ENCODE measurements at places on chromosomes 4 and X.

DNA sequence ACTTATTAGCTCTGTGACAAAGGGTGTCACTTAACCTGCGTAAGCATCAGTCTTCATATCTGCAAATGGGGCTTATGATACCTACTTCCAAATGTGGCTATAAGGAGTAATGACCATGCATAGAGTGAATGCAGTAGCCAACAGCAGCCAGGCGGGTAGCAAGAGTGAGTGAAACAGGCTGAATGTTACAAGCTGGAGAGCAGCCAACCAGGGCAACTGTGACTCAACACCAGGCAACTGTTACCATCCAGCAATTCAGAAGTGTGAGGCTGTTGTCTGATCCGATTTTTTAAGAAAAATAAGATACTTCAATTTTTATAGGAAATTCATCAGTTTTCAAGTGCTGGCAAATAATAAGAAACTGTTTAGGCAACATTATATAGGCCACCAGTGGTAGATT is 270.2 kb upstream of the TAPT1 start:
- no peak for DNase-seq

- DNase-seq: no peak
Observed at GRCh38 chr4:125975861-125976397, 661.2 kb downstream of the FAT4 start.

DNA sequence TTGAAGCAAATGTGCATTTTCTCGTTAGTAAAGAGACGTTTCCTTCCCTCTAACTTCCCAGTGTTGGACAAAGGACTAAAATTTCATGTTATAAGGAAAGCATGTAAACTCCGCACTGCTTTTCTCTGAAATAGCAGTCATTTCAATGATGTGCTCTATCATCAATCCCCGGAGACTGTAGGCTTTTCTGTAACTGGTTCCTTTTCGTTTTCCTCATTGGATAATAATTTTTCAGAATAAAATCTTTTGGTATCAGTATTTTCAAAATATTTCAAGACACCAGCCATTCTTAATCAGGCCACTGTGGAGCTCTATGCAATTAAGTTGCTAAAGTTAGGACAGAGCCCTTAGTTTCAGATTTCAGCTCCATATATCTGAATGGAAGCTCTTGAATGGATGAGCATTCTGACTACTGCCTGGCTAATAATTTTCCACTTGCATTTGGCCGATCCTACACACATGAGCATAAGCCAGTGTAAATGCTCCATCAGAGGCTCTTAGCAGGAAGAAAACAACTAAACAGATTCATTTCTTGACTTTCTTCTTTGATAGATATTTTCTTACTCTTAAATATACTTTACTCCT is 157.7 kb downstream of the CHIC2 start:
- DNase-seq: no peak

DNA sequence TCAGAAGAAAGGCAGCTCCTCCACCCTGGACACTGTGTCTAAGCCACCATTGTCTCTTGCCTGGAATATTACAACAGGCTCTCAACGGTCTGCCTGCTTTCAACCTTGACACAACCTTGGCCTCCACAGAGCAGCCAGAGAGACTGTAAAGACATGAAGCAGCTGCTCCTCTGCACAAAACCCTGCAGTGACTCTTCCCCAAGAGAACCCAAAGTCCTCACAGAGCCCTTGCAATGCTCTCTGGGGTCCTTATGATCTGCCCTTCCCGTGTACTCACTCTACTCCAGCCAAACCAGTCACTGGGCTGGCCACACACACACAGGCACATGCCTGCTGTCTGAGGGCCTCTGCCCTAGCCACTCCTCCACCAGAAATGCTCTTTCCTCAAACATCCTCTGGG is 75.9 kb upstream of the CPEB2 start:
- DNase-seq: no peak

DNA sequence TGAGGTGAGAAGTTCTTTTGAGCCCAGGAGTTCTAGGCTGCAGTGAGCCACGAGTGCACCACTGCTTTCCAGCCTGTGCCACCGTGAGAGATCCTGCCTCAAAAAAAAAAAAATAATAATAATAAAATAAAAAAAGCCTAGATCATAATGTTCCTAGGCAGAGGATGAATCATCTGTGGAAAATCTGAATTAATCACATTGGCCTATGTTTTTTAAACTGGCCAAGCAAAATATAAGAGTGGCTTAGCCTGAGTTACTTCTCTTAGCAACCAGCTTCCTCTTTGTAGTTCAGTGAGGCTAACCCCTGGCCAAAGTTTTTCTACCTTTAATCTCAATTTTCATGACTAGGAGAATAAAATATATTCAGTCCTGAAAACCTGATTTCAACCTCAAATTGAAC is 614.6 kb downstream of the PPP4R3C start:
- no peak for DNase-seq

DNA sequence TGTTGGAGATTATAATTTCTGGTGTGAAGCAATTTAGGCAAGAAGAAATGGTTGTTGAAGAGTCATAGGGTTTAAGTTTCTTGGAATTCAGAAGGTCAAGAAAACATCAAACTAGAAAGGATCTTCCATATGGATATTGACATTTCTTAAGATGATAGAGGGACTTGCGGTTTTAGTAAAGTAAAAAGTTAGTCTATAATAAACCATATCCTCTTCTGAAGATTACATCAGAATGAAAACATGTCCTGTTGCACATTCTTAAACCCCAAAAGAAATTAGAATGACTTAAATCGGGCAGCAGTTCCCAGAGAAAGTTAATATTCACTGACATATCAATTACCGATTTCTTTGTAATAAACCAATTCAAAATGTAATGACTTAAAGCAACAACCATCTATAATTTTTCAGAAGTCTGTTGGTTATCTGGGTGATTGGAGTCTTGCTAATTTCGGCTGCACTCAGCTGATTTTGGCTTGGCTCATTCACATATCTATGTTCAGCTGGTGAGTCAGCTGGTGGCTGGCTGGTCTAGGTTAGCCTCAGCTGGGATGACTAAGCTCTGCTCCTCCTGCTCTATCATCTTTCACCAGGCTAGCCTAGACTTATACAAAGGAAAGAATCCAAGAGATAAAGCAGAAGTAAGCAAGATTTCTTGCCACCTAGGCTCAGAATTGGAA is 24.4 kb upstream of the DYNLT3 start:
- no peak for DNase-seq

GRCh38 chr4:137283737-137284136 is 248.6 kb downstream of the PCDH18 start:
- DNase-seq: no peak

DNA sequence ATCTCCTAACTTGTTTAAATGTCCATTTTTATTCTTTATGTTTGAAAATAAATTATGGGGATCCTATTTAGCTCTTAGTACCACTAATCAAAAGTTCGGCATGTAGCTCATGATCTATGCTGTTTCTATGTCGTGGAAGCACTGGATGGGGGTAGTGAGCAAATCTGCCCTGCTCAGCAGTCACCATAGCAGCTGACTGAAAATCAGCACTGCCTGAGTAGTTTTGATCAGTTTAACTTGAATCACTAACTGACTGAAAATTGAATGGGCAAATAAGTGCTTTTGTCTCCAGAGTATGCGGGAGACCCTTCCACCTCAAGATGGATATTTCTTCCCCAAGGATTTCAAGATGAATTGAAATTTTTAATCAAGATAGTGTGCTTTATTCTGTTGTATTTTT is 27.6 kb downstream of the NUDT6 start:
- no peak for DNase-seq

DNA sequence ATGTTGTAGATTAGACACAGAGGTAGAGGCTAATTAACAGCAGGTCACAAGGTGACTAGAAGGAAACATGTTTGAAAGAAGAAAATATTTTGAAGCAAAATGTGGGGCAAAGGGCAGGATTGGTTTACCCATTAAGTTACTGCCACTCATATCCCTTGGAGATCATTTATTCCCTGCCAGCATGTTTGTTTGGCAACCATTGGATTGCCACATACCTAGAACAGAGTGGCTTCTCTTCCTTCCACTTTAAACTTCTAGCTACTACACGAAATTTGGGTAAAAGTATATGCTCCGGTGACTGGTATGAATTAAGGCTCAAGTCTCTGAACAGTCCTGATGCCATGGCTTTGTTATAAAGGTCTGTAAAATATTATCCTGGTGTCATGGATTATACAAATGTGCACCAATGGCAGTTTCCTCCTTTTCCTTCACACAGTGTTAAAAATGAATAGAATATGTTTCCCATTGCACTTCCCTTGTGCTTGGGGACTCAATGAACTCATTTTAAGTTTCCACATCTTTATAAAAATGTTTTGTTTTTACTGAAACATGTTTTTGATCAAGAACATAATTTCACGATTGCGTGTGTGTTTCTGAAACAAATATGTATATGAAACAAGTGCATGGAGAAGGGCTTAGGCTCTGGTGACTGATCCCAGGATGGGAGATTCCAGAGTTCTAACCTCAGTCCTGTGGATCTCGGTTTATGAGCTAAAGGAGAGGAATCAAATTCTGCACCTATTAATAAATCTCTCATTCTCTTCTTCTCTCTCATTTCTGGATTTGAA is 12.3 kb downstream of the BMP3 start:
- no peak for DNase-seq

DNA sequence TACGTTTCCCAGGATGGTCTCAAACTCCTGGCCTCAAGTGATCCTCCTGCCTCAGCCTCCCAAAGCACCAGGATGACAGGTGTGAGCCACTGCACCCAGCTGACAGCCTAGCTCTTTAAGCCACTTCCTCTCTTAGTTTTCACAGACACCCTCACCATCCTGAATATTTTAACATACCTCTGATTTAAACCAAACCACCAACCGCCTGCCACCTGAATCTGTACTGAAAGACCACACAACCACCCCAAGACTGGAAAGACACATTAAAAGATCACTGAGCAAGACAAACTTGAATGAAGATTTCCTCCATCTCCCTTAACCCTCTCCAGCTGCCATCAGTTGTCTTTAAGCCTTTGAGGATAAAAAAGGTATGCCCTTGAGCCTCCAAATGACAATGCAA is 110.6 kb downstream of the SH3KBP1 start:
- no peak for DNase-seq

- no peak for DNase-seq
Observed at GRCh38 chrX:19576742-19577141, 61.4 kb upstream of the MAP3K15 start.

DNA sequence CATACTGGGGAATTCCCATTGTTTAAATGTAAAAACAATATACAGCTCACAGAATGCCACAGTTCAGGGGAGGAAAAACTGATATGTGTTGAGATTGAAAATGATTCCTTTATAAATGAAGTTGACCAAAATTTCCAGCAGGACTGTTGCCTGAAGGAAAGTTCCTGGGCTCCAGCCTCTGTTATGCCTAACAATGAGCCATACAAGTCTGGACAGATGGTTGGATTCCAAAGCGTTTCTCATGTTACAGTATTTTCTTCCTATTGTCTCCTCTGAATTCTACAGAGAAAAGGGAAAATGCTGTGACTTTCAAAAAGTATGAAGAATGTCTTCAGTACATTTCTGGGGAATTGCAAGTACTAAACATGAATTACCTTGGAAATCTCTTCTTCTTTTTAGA is 73.3 kb downstream of the ALPK1 start:
- DNase-seq: no peak

- no peak for DNase-seq
Observed at GRCh38 chr4:94544811-94545210, 93.1 kb downstream of the PDLIM5 start.

DNA sequence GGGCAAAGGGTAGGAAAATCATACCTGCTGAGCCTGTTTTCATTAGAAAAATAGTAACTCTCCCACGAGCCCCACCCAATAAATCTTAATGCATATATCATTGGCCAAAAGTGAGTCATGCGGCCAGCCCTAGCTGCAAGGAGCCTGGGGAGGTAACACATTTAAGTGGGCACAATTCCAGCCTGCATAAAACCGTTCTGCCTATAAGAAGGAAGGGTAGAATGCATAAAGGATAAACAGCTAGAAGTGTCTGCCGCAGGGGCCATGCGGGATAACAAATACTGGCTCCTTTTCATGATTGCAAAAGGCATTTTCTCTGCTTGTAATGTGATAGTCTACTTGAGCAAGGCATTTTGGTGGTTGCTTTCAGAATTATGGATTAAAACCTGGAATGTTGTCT is 37.1 kb downstream of the EFHC2 start:
- DNase-seq: no peak

DNA sequence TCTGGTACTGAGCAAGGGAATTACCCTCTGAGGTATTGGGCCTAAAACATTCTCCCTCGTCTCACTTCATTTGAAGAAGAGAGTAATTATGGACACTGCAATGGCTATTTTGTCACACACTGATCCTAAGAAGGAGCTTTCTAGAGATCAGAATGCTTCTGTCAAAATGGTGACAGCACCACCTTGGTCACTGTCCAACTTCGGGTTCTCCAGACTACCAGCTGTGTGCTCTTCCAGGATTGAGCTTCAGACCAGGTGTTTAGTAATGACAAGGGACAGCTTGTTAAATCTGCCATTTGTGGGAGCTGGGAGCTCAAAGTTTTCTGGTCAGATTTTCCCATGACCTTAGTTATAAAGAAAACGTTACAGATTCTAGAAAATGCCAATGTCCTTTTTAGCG is 105.4 kb downstream of the POLA1 start:
- no peak for DNase-seq

GRCh38 chr4:3220476-3221183 is 28.3 kb upstream of the MSANTD1 start:
- no peak for DNase-seq

- DNase-seq: no peak
Observed at GRCh38 chr4:126686491-126686890, 946.3 kb upstream of the INTU start.

GRCh38 chr4:7845493-7846128 is 94.0 kb downstream of the AFAP1 start:
- no peak for DNase-seq

GRCh38 chrX:103329991-103330390 is at the start of gene TCEAL7:
Gene TCEAL7, plus strand, starts transcription at chrX:103330239. Its CDS starts 1,165 bp downstream, at chrX:103331404.
- no peak for DNase-seq

DNA sequence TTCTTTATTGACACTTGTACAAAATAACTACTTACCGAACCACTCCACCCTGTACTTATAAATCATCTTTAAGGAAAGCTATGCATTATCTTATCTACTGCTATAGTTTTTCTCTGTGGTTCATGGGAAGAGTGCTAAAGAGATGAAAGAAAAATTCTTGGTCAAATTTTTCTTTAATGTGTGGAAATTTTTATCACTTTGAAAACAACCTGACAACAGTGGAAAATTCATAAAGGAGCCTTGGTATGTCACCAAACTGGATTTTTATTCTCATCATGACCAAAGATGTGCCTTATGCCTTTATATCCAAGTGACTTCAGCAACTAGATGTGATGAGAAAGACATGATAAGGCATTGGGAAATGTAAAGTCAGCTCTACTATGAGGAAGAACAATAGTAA is 67.2 kb upstream of the SPP1 start:
- DNase-seq: no peak

DNA sequence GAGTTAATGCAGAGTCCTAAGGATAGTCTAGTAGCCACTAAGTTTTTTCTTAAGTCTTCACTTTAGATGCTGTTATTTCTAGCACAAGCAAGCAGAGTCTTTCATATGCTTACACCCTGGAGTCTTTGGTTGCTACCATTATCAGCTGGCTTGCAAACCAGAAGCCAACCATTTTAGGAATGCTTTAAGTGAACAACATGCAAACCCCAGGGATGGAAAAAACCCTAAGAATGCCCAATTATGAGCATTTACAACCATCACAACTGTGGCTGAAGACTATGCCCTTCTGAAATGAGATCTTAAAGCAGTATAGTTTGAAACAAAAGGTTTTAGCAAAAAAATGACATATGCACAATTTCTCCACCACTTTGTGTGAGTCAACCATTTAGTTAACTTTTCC is 6.6 kb downstream of the MID1IP1 start:
- DNase-seq: no peak

- no peak for DNase-seq
Observed at GRCh38 chr4:25128671-25129070, 31.6 kb downstream of the SEPSECS start.

GRCh38 chr4:6248394-6248793 is 21.3 kb upstream of the WFS1 start:
- no peak for DNase-seq
